ENCODE measurements at places on chromosomes 7 and 10. TPM values are rescaled to one million over a fixed set of nuclear protein-coding genes. Genes with fewer than 3 reads are reported as not detected.
A peak's percentile ranks its signal among the peaks of the same experiment; 100 is the strongest.

TMEM139 gene
- 26.9 TPM for total RNA-seq

AP1S1 gene
- 74.7 TPM for total RNA-seq

PSD gene
- total RNA-seq, result 5.3 TPM

ABCF2 gene
- 13.2 TPM for total RNA-seq

ECHDC3 gene
- 37.9 TPM for total RNA-seq

SMKR1 gene
- total RNA-seq, result 3.6 TPM

LRRC61 gene
- 18.8 TPM for total RNA-seq

NFE2L3 gene
- 6.5 TPM for total RNA-seq

TNS3 gene
- 140 TPM for total RNA-seq

HOXA5 gene
- total RNA-seq, result 20.9 TPM

ANK3 gene
- total RNA-seq, result 96.0 TPM

CLDN3 gene
- total RNA-seq, result 43.4 TPM

PNLIP gene
- not detected for total RNA-seq

CCDC3 gene
- total RNA-seq, result 11.7 TPM

GCK gene
- total RNA-seq, result 0.40 TPM

SPDYE3 gene
- total RNA-seq, result not detected

LMOD2 gene
- total RNA-seq, result not detected

RAB19 gene
- 3.2 TPM for total RNA-seq

FGF8 gene
- not detected for total RNA-seq

PRKG1 gene
- total RNA-seq, result 50.8 TPM

EPO gene
- not detected for total RNA-seq

TEX36 gene
- total RNA-seq, result not detected

MYO1G gene
- total RNA-seq, result 11.9 TPM

TUBAL3 gene
- not detected for total RNA-seq

CD36 gene
- 726 TPM for total RNA-seq

- peak; percentile 10 for DNase-seq
Observed at GRCh38 chr7:142835487-142835886, 19.4 kb upstream of the EPHB6 start.

DNA sequence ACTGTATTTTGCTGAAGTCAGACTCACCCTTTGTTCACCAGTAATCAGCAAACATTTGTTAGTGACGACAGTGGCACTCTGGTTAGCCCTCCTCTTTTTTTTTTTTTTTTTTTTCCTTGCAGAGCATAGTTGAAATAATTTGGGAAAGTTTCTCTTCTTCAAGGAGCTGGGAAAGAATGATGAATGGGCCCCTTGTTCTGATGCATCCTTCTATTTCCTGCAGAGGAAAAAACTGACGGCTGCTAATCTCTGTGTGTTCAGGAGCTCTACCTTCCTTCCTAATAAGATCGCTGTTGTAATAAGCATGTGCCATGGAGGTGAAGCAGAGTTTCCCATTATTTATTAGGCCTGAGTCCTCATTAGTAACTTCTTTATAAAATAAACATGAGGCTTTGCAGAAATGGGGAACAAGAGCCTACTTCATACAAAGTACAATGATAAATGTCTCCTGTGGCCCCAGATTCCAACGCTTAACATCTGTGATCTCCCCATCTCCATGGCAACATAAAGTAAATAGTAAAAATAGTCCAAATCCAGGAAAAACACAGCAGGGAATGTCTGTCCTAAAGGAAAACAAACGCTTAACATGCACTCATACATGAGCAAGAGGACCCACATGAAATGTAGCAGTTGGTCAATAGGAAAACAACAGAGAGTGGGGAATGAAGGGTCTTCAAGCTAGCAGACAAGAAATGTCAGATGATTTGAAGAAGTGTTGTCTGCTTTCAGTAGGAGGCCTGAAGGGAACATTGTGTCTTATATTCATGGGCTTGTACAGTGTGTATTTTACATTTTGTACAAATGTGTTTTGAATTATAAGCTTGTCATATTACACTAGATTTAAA, 59.1 kb upstream of the CALD1 start:
- peak; percentile 76 for DNase-seq

DNA sequence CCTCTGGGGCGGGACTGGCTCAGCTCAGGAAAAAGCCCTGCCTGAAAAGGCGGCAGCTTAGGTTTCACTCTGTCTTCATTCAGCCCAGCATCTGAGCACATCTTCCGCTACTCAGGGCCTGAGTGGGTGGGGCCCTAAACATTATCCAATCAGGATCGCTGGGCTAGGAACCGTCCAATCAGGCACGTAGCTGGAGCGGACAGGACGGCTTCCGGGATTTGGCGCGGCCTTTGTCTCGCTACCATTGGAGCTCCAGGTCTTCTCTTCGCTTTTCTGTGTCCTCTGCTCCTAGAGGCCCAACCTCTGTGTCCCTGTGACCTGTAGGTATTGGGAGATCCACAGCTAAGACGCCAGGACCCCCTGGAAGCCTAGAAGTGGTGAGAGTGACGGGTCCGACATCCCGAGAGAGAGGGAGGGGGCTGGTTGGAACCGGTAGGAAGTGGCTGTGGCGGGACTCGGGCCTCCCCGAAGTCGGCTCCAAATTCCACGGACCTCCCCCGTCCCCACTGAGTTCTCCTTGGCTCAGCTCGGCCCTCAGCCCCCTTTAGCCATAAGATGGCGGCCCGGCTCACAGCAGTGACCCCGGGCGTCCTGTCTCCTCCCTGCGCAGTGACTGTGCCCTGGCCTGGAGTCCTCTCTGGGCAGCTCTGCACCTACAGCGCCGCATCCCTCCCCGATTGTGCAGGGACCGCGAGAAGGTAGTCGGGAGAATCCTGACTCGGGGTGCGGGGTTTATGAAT, 99.1 kb downstream of the ZNF680 start:
- peak; percentile 37 for DNase-seq

GRCh38 chr10:18400201-18400905, 251.0 kb downstream of the NSUN6 start:
- peak; percentile 24 for DNase-seq

DNA sequence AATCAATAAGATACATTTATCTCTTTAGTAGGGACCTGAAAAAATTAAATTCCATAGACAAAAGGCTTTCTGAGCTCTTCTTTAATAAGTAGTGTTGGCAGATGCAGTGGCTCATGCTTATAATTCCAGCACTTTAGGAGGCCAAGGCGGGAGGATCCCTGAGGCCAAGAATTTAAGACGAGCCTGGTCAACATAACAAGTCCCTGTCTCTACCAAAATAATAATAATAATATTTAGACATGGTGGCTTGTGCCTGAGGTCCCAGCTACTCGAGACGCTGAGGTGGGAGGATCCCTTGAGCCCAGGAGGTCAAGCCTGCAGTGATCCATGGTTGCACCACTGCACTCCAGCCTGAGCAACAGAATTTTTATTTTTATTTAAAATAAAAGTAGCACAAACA, 280.8 kb downstream of the ADK start:
- no peak for DNase-seq

DNA sequence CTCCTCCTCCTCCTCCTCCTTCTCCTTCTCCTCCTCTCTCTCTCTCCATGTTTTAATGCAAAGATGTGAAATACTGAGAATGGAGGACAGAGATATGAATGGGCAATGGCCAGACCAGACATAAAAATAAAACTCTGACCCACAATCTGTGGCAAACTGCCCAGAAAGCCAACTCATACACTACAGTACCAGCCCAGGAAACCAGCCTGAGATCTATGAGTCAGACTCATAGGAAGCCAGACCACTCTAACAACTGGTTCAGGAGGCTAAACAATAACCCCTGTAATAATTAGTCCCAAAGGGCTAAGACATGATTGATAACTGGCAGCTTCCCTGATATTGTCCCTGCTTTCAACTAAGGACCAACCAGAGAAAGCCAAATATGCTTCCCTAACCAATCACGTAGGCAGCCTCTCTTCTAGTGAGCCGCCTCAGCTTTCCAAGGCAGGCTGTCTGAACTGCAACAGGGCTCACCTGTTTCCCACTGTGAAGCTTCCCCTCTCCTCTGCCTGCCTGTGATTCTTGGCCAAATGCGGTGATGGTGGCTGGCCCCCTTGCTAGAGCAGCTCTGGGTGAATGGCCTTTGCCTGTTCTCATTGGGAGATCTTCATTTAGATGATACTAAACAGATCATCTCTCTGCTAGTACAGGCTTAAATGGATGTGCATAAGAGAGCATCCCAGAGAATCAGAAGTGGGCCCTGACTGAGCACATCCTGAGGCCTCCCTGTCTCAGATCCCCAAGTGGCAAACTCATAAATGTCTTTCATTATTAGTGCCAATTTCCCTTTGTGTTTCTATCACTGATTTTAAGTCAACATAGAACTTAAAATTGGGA, 817.6 kb downstream of the TNS3 start:
- DNase-seq, result peak; percentile 42

GRCh38 chr7:104497379-104497967, 169.1 kb downstream of the LHFPL3 start:
- DNase-seq, result no peak

GRCh38 chr10:28783087-28783486, 105.8 kb downstream of the BAMBI start:
- DNase-seq, result no peak

GRCh38 chr10:72890086-72890485, 3.5 kb upstream of the OIT3 start:
- DNase-seq, result no peak

GRCh38 chr10:42850931-42851330, 68.3 kb downstream of the BMS1 start:
- no peak for DNase-seq

DNA sequence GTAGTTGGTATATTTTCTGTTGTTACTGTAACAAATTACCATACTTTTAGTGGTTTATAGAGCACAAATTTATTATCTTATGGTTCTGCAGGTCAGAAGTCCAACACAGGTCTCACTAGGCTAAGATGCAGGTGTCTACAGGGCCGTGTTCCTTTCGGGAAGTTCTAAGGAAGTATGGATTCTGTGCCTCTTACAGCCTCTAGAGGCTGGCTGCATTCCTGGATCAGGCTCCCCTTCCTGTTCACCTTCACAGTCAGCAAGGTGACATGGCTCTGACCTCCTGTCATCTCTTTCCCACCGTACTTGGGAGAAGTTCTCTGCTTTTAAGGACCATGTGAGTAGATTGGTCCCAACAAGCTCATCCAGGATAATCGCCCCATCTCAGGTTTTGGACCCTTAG, 37.3 kb downstream of the BMPR1A start:
- no peak for DNase-seq

GRCh38 chr7:31027161-31027965, 24.7 kb upstream of the ADCYAP1R1 start:
- DNase-seq, result peak; percentile 87

- no peak for DNase-seq
Observed at GRCh38 chr10:90775351-90776028, 82.3 kb downstream of the HTR7 start.

DNA sequence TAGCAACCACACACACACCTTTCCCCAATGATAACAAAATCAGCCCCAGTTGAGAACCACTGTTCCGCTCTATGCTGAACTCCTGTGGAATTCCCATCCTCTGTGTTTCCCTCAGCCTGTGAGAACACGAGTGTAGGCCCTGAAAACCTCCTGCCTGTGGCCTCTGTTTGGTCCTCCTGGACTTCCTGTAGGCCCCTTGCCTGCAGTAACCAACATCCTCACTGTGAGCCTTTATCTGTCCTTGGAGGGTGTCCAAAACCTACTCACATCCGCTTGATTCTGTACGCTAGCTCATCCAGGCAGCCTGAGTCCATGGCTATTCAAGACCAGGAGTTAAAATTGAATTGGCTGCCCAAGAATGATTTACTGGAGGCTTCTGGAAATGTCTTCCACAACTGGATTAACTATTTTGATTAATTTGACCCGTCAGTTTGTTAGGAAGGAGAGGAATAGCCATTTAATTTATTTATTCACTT, 149.8 kb downstream of the AKR1D1 start:
- DNase-seq, result peak; percentile 36

- no peak for DNase-seq
Observed at GRCh38 chr7:18566829-18567228, 71.3 kb downstream of the HDAC9 start.

GRCh38 chr10:44978570-44979280, at the start of gene DEPP1:
Gene DEPP1 (minus strand): TSS chr10:44978809. CDS start chr10:44978030, 779 bp downstream.
- peak; percentile 89 for DNase-seq

- DNase-seq, result no peak
Observed at GRCh38 chr10:78058562-78058961, 24.9 kb downstream of the RPS24 start.

- DNase-seq, result peak; percentile 66
Observed at GRCh38 chr7:137642472-137642871, 204.3 kb downstream of the DGKI start.

- no peak for DNase-seq
Observed at GRCh38 chr10:73018632-73019031, 64.0 kb upstream of the PLA2G12B start.

- no peak for DNase-seq
Observed at GRCh38 chr10:2334575-2334974, 597.2 kb upstream of the ADARB2 start.

DNA sequence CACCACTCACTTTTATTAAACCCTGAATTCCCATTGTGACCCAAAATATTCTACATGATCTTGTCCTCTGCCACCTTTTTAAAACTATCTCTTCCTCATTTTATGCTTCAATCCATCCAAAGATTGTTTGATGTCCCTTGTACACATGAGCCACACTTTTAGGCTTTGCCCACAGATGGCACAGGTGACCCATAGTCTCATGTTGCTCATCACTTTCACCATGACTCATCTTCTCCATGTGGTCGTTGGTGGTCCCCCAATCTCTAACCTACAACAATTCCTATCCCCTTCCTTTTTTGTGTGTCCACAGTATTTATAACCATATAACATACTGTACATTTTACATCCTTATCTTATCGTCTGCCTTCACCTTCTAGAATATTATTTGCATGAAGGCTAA, 271.5 kb upstream of the ZWINT start:
- no peak for DNase-seq

GRCh38 chr7:88339195-88339922, 32.7 kb upstream of the STEAP4 start:
- DNase-seq, result no peak

DNA sequence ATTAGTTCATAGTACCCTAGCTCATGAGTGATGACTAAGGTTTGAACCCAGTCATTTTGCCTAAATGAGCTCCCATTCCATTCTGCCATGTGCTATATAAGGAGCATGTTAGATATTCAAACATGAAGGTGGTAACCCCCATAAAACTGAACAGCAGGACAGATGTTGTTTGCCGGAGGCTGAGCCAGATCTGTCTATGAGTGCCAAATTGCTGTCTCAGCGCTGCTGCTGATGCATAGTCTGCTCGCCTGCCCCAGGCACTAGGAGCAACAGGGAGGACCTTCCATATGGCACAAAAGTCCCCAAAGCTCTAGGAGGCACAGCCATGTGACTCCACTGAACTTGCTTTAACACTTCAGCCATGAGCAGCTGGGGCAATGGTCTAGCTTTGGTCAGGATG, 466.0 kb upstream of the GHITM start:
- no peak for DNase-seq

DNA sequence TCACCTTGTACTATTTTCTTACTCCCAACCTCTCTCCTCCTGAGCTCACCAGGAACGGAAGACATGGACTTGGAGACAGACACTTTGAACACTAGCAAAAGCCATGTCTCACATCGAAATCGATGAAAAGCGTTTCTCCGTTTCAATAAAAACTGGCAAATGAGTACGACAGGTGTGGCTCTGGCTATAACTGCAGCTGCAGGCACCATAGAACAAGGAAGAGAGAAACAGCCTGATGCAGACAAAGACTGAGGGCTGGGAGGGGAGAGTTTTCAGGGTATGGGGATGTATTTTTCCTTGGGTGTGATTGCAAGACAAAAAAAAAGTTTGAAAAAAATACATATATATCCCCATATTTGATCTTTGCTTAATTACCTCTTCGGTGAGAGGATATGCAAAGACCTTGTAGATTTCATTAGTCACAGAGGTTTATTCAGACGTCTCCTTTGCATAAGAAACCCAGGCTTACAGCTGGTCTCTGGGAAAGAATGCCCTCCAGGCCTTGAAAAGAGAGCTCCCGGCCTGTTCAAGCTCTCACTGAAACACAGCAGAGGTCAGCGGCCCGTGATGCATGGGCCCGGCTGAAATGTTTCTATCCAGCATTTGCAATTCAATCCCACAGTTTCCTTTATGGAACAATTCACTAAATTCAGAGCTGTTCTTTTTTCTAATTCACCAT, 63.1 kb downstream of the TLL2 start:
- DNase-seq, result no peak
